ENCODE measurements at places on chromosomes 4 and X.

GRCh38 chrX:97854086-97854485 is 970.4 kb downstream of the RPA4 start:
- no peaks in the 10 kb centered on the region for H3K4me1 ChIP-seq
- no peak overlapping the region for H3K27ac ChIP-seq
- H3K4me3 ChIP-seq, result no peak overlapping the region
- no peaks in the 10 kb centered on the region for H3K27me3 ChIP-seq
- no peaks in the 10 kb centered on the region for H3K36me3 ChIP-seq
- no peak for DNase-seq

GRCh38 chr4:177079327-177079726 is 230.3 kb upstream of the NEIL3 start:
- no peak overlapping the region for H3K27ac ChIP-seq
- no peak overlapping the region for H3K4me3 ChIP-seq
- DNase-seq, result no peak
- no peaks in the 10 kb centered on the region for H3K27me3 ChIP-seq

DNA sequence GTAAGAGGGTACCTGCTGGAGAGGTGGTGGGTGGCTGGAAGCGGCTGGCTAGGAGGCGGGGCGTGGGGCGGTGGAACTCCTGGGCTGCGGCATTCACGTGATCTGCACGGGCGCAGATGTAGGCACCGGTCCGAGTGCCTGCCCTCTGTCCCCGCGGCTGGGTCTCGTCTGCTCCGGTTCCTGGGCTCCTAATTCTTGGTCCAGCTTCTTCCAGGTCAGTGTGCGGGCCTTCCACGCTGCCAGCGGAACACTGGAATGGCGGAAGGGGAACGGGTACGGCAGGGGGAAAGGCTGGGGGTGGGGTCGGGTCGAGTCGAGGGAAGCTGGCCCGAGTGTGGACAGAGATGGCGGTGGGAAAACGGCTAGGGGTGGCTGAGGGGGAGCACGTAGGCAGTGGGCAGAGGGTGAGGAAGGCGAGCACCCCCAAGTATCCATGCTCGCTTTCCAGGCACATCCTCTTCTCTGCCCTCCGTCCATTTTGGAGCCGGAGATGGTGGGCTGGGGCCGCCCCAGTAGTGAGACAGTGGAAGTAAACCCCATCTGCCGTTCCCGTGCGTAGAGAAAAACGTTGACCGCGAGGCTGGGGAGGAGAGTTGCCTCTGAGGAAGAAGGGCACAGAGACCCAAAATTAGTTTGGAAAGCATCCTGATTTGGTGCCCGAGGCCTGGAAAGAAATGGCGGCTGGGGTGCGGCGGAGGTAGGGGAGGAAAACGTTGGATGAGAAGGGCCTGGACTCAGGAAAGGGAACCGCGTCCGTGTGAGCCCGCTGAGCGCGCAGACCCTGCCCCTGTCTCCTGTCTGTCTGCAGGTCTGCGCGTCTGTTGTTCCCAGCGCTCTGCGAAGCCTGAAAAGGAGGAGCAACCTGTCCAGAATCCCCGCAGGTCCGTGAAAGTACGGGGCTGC is at the start of gene TCEAL4:
TSS of gene TCEAL4 (plus strand) at position 105 of the 903 bp plus-strand sequence. CDS start 1,161 bp downstream, outside the sequence.
- H3K4me3 ChIP-seq, result peak within 1 kb of the TSS; percentile 73
- peaks cover 5% of the 10 kb centered on the region for H3K4me1 ChIP-seq
- H3K36me3 ChIP-seq, result no peaks in the 10 kb centered on the region

GRCh38 chrX:40094041-40094899 is 3.5 kb downstream of the BCOR start:
- peaks cover 51% of the 10 kb centered on the region for H3K4me1 ChIP-seq
- peaks cover 2% of the 10 kb centered on the region for H3K27me3 ChIP-seq
- no peaks in the 10 kb centered on the region for H3K36me3 ChIP-seq
- no peak overlapping the region for H3K27ac ChIP-seq

DNA sequence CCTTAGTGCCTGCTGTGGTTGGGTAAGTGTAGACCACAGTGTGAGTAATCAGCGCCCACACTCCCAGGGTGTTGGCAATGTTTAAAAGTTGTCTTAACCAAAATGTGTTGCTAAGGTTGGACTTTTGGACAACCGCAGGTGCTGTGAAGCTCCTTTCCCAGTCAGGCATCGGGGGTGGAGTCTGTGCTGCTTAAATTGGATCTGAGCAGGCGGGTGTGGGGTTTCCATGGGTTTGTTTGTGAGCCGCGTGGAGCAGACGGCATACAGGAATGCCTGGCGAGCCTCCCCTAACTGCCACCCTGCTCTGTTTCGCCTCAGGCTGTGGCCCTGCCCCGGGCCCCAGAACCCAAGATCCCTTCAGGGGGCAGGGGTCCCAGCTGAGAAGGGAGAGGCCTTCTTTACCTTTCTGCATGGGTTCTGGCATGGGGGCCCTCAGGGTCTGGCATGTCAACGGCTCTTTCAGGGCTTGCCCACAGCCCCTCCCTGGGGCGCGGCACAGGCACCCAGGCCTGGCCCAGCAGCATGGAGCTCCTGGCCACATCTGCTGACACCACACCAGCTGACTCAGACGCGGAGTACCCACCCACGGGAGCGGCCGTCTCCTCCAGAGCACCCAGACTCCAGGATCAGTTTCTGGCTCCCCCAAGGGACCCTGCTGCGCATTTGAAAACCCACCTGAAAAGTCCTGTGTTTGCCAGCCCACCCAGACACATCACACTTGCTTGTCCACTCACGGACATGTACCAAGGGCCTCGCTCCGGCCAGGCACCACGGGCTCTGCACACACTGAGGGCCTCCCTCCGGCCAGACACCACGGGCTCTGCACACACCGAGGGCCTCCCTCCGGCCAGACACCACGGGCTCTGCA is 5.1 kb upstream of the SPON2 start:
- H3K4me1 ChIP-seq, result peaks cover 1% of the 10 kb centered on the region
- H3K4me3 ChIP-seq, result no peak overlapping the region
- H3K36me3 ChIP-seq, result no peaks in the 10 kb centered on the region
- H3K27ac ChIP-seq, result no peak overlapping the region
- peaks cover 21% of the 10 kb centered on the region for H3K27me3 ChIP-seq

DNA sequence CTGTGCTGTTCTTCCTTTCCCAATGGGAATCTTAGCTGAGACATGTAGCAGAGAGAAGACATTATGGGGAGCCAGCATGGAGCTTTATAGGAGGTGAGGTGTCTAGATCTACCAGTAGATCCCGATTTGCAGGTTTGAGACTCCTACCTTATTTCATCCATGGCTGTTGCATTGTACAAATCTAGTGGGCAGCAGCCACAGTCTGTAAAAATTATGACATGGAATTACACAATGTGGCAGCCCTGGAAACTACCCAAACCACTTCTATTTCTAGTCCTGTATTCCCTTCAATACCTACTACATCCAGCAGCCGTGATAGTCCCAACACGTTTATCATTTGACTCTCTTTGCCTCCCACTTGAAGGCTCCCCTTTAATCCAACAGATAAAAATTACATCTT is 8.1 kb downstream of the ATP7A start:
- DNase-seq, result peak; percentile 12
- no peak overlapping the region for H3K4me3 ChIP-seq
- no peak overlapping the region for H3K27ac ChIP-seq
- no peaks in the 10 kb centered on the region for H3K27me3 ChIP-seq

GRCh38 chr4:25888781-25889180 is 25.2 kb upstream of the SMIM20 start:
- no peak overlapping the region for H3K27ac ChIP-seq

DNA sequence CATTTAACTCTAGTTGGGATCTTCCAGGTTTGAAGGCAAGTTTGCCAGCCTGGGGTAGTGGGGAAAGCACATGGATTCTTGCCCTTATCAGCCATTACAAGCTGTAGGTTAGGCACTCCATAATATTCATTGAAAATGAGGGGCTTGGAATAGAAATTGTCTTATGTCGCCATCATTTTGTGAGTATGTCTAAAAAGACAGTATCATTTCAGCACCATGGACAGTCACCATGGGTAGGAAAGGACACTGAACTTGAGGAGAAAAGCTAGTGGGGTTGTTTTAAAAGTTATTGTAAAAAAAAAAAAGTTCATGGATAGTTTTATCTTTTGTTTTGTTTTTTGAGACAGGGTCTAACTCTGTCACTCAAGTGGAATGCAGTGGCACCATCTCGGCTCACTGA is 356.1 kb downstream of the HNRNPD start:
- H3K4me1 ChIP-seq, result no peaks in the 10 kb centered on the region
- no peak overlapping the region for H3K4me3 ChIP-seq
- H3K27me3 ChIP-seq, result no peaks in the 10 kb centered on the region
- DNase-seq, result no peak
- no peak overlapping the region for H3K27ac ChIP-seq

DNA sequence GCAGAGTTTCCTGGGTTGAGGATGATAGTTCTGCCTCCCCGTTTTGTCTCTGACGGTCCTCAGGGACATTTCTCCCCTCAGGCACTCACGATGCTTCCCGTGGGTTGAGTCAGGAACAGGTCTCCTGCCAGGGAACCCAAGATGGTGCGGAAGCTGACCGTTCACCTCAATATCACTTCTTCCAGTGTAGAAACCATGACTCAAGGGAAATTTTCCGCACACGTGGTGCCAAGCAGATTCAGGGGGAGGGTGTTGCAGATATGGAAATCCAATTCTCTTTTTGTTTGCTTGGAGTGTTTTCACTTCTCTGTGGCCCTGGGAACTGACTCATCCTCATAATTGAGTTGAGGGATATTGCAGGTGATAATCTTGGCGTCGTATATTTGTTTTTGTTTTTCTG is 46.7 kb downstream of the CXorf49B start:
- no peaks in the 10 kb centered on the region for H3K36me3 ChIP-seq
- no peak for DNase-seq
- no peak overlapping the region for H3K4me3 ChIP-seq
- no peaks in the 10 kb centered on the region for H3K27me3 ChIP-seq
- H3K4me1 ChIP-seq, result no peaks in the 10 kb centered on the region
- H3K27ac ChIP-seq, result no peak overlapping the region

DNA sequence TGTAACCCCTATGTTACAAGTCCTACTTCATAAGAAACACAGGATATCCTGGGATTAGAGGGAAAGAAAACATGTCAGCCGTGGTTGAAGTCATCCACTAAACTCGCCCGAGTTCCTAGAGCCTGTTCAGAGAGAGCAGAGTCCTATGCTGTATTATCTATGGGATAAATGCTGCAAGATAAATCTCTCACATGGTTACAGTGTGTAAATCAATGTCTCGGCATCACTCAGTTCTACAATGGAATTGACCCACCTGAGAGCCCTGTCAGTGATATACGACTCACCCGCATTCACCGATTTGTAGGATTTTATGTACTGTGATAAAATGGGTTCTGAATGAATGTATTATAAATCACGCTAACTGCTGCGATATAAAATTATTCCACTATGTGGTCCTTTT is 127.8 kb upstream of the ANXA3 start:
- no peak overlapping the region for H3K27ac ChIP-seq
- DNase-seq, result no peak
- H3K36me3 ChIP-seq, result no peaks in the 10 kb centered on the region
- H3K4me1 ChIP-seq, result no peaks in the 10 kb centered on the region

- no peaks in the 10 kb centered on the region for H3K4me1 ChIP-seq
- H3K4me3 ChIP-seq, result no peak overlapping the region
- no peaks in the 10 kb centered on the region for H3K27me3 ChIP-seq
- no peaks in the 10 kb centered on the region for H3K36me3 ChIP-seq
- no peak for DNase-seq
- H3K27ac ChIP-seq, result no peak overlapping the region
Measured at GRCh38 chr4:176575141-176575730, 217.5 kb downstream of the VEGFC start.

GRCh38 chr4:42608551-42608950 is 48.4 kb downstream of the ATP8A1 start:
- no peaks in the 10 kb centered on the region for H3K4me1 ChIP-seq
- no peaks in the 10 kb centered on the region for H3K27me3 ChIP-seq
- H3K4me3 ChIP-seq, result no peak overlapping the region
- DNase-seq, result no peak

GRCh38 chrX:46683048-46683447 is 75.9 kb downstream of the SLC9A7 start:
- no peak overlapping the region for H3K27ac ChIP-seq
- H3K4me1 ChIP-seq, result peaks cover 5% of the 10 kb centered on the region
- H3K36me3 ChIP-seq, result no peaks in the 10 kb centered on the region
- no peaks in the 10 kb centered on the region for H3K27me3 ChIP-seq
- H3K4me3 ChIP-seq, result no peak overlapping the region

Measured in CD14-positive monocyte (primary cell).